ENCODE measurements at places on chromosomes 12 and 14.

DNA sequence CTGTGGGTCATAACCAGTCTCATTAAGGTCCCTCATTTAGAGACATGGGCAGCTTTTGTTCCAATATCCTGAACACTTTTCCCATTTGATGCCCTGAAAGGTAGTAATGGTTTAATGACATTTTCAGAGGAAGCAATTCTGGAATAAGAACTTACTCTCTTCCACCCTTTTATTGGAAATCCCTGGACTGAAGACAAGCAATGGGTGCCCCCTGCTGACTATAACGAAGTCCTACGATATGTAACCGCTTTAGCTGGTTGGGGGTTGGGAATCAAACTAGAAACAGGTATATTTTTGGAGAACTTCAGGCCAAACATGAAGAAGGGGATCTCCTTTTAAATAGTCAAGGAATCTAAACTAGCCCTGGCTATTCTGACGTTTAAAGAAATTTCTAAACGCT, 20.5 kb downstream of the SARNP start:
- no peak for DNase-seq

DNA sequence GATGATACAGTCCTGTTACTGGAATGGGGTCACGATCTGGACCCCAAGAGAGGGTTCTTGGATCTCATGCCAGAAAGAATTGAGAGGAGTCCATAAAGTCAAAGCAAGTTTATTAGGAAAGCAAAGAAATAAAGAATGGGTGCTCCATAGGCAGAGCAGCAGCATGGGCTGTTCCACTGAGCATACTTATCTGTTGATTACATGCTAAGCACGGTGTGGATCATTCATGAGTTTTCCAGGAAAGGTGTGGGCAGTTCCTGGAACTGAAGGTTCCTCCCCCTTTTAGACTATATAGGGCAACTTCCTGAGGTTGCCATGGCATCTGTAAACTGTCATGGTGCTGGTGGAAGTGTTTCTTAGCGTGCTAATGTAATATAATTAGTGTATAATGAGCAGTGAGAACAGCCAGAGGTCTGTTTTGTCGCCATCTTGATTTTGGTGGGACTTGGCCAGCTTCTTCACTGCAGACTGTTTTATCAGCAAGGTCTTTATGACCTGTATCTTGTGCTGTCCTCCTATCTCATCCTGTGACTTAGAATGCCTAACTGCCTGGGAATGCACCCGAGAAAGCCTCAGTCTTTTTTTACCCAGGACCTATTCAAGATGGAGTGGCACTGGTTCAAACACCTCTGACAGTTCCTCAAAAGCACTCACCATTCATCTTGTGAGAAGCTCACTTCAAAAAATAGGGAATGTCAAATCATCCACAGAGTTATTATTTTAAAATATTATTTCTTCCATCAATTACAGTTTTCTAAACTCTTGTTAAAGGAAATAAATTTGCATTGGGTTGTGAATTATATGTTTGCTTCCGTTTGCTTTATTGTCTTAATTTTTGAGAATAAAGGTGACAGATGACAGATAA, 1358.8 kb upstream of the TMEM132C start:
- no peak for DNase-seq

DNA sequence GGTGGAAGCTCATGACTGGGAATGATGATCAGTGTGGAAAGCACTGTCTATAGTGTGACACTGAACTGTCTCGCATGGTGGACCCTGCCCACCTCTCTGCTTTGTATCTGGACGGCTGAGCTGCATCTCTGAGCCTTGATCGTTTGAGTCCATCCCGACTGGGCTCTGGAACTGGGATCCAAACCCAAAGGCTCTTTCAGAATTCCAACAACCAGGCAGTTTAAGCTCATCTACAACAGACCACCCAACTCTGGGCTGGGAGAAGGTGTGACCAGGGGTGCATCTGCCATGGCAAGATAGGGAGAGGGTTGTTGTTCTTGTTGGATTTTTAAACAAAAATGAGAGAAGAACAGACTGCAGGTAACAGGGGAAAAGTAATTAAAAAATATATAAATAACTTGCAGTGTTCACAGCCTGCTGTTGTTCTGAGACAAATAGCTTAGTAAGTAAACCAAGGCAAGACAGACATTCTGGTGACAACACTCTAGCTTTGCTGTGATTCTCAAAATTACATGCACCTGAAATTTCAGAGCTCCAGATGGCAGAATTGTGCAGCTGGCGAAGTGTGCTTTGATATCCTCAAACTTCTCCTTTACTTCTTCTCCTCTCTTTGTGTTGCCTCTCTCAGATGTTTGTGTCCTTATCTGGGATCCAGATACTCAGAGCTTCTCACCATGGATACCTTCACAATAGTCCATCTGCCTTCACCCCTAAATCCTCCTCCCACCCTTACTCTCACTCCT, 209.6 kb downstream of the EMP1 start:
- no peak for DNase-seq

DNA sequence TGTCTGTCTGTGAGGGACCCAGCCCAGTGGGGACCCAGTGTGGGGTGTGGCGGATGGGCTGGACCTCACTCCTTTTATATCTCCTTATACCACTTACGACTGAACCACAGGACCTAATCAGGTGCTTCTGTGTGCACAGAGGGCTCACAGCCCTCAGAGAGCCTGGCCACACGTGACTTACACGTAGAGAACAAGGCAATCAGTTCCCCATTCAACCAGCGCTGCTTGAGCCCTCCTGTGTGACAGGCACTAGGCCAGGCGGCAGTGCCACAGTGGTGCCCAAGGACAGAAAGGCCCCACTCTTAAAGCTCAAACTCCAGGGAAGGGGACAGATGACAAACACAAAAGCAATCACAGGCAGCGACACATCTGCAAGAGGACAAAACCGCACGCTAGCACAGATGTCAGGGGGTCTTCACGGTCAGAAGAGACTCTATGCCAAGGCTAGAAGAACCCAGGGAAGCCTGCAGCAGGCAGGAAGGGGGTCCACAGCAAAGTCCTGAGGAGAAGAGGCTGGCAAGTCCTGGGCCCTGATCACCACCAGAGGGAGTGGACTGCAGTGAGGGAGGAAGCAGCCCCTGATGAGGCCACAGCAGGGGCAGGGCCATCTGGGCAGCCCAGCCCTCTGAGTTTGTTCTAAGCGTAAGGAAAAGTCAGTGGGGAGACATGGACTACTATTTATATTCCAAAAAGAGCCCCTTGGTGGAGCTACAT, 39.3 kb downstream of the SETD3 start:
- no peak for DNase-seq

- DNase-seq: no peak
These were observed 119.8 kb upstream of the SCAF11 start for GRCh38 chr12:46110223-46110611.

DNA sequence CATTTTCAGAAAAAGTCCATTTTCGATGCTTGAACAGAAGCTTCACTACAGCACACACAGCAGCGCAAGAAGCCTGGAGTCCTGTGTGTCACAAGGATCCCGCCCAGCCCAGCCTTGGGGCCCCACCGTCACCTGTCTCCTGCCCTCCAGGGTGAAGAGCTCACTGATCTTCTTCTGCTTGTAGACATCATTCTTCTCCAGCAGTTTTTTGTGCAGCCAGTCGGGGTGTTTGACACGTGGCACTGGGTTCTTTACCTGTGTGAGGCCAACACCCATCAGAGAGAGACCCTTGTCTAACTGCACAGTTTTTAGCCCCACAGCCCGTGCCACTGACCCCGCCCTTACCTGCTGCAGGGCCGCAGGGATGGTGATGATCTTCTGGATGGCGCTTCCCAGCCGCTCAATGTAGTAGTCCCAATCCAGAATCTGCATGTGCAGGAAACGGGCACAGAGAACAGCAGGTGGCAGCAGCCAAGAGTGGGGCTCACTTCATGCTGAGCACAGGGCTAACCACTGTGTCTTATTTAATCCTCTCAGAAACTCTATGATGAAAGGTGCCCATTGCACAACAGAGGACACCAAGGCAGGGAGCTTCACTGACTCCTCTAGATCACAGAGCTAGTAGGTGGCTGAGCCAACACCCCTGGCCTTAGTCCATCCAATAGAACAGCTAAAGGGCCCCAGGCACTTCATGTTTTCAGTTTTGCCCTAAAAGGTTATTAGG, 30.0 kb downstream of the POLE start:
- DNase-seq: no peak

DNA sequence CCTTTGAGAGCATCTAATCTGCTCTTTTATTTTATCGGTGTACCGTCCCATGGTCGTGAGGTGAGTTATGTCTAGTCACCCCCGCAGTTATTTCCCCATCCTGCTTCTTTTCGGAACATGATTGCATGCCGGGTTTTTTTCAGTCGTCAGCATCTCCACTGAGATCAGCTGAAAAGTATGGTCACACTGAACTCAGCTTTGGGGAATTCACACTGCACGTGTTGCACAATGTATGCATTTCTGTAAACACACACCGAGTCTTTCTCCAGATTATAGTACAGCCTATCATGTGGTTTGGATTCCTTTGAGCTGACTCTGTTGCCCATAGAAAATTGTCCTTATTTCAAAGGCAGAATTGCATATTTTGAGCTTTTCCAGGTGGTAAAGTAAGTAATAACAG, 24.6 kb downstream of the PLXNC1 start:
- DNase-seq: no peak

DNA sequence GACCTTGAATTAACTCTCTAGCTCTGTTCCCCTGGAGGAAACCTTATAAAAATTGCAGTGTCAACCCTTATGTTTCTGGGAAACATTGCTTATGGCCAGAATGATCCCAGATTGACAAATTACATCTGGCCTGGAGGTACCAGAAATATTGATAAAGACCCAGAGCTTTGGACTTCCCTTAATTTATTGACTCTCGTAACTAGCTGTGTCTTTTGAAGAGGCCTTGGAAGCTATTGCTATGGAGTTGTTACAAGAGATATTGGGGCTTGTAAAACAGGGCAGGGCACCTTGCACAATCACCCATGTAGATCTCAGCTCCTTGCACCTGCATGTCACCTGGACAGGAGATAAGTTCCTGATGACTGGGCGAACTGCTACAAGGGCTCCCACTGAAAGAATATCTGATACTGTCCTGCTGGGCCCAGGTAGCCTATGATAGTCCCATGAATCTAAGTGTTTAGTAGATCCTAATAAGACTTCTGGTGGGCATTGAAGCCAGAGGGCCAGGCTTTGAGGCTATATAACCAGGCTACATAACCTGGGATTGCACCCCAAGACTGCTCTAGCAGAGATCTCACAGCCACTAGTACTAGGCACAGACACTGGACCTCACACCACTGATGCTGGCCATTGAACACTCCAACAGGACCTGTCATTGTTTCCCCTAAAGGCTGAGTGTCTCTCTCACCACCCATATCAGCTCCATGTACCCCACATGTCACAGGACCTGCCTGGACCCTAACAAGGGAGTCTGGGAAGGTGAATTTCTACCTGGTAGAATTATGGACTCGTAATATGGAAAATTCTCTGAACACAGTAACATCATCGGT, 135.7 kb upstream of the PWP1 start:
- DNase-seq: no peak

GRCh38 chr12:113054948-113055486, 1.5 kb upstream of the DTX1 start:
- no peak for DNase-seq

DNA sequence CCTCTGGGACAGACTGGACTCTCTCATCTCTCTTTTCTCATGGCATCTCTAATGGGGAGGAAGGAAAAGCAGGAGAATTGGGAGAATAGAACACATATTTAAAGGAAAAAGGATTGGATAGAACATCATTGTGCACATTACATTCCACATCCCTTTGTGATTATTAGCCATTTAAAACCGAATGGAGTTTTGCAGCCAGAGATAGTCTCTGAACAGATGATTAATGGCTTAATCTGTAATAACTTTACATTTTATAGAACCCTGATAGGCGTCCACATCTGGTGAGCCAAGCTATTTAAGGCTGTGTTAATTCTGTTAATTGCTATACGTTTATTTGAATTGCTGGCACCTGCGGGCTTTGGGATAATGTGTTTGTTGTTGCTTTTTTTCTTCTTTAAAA, 487.3 kb downstream of the NRXN3 start:
- no peak for DNase-seq

DNA sequence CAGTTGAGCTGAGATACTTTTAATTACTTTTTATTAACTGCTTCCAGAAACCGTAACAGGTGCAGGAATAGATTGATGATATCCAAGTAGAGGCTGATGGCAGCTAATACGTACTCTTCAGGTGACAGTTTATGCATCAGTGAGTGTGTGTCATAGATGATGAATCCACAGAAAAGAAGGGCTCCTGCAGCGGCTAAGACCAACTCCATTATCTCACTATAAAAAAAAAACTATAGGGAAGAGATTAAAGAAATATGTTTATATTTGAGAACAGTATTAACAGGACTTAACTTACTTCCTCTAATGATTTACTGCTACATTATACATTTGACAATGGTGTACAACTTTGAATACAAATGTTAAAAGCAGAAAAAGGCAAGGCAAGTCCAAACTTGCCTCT, 7.4 kb upstream of the LLPH start:
- DNase-seq: no peak

DNA sequence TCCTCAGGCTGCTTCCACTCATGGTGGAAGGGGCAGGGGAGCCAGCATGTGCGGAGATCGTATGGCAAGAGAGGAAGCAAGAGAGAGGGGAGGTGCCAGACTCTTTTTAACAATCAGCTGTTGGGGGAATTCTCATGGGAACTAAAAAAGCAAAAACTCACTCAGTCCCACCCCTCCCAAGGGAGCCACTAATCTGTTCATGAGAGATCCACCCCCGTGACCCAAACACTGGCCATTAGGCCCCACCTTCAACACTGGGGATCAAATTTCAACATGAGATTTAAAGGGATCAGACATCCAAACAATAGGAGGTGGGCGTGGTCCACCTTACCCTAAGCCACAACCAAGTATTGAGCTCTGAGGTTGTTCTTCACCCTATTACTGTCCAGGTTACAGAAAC, 375.1 kb downstream of the GRIN2B start:
- DNase-seq: no peak

- no peak for DNase-seq
These were observed 10.0 kb upstream of the SLC38A4 start for GRCh38 chr12:46835785-46836184.

DNA sequence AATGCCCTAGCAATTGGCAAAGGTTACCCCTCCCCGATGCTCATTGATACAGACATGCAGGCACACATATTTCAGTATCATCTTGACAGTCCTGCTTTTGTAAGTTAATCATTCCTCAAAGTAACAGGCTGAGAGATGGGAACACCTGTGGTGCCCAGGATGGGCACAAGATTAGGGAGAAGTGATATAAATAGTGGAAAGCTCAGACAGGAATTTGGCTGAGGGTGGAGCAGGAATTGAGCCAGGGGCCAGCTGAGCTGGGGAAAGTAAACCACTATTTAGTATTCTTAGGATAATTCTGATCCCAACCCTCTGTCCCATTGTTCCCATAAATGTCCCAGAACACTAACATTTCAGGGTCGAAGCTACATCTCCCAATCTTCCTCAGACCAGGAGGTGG, 38.3 kb downstream of the DAO start:
- no peak for DNase-seq

Data from stimulated activated effector memory CD8-positive, alpha-beta T cell treated with anti-CD3 and anti-CD28 coated beads, Interleukin-12 subunit alpha, Interleukin-12 subunit beta, amount 100 ng/mL, for 72 hours (primary cell).